ENCODE measurements at places on chromosomes 13 and 19.

DNA sequence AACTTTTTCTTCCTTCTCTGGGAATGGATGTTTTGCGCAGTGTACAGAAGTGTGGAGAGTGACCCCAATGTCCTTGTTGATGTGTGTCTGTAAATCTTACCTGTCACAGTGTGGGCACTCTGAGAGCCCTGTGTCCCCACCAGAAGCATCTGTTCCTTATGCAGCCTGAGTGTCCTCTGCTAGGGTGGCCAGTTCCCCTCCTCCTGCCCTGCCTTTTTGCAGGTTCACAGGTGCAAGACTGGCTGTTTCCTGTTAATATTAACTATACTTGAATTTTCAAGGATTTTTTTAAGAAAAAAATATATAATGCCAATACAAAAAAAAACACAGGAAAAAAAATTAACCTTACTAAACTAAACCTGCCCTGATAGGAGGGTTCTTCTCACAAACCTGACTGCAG is 12.0 kb upstream of the GRAMD1A start:
- DNase-seq: no peak

DNA sequence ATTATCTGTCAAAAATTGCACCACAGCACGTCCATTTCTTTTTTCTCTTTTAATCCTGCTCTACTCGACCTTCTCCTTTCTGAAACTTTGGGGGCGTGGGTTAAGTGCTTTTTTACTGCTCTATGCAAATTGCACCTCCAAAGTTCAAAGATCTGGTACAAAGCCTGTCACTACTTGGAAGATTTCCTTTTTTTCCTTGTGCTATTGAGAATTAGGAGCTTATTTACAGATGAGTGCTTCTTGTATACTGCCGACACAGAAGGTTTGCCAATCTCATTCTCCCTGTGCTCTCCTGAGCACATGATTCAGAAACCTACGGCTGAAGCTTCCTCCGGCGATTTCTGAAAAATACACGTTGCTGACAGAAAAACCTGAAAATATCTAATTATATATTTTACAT is 94.8 kb downstream of the TEX29 start:
- DNase-seq: no peak

DNA sequence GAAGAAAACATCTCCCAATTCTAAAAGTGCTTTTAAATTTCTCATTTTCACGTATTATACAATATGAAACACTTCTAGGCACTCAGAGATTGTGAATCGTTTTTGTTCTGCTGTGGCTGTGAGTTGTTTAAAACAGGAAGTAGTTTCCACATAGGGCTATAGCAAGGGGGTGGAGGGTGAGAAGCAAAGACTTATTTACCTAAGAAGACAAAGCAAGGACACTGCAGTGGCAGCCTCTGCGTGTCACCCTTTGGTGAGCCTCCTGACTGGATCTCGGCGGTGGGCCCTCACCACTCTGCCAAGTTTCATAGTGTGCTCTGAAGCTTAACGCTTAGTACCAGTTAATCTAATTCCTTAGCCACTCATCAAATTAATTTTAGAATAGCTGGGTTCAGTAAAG is 56.8 kb downstream of the TNFSF13B start:
- no peak for DNase-seq

DNA sequence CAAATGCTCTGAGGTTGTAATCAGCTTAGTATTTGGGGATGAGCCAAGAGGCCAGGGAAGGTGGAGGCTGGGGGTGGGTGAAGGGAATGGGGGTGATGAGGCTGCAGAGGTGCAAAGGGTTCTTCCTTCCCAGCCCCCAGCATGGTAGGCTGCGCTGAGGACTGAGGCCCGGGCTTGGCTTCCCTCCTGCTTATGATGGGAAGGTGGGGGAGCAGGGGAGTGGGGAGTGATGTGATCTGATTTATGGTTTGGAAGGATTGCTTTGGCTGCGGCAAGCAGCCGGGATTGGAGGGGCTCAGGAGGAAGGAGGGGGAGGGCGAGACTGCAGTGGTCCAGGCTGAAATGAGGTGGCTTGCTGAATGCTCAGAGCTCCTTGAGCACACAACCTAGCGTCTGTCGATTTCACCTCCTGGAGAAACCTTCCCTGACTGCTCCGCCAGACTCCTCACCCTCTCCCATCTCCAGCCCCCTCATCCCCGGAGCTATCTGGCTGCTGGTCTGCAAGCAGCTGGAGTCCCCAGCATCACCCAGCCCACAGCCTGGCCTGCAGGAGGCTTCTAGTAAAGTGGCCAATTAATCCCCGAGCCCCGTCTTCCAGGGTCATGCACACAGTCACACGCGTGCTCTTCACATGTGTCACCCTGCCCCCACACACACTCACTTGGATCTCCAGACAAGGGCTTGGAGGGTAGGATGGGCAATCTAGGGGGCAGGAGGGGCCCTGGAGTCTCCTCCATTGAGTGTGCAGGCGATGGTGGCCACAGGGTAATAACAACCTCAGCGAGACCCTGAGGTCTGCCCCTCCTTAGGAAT is 757 bp upstream of the CLEC11A start:
- no peak for DNase-seq

GRCh38 chr13:26957182-26957581 is 196.6 kb upstream of the GPR12 start:
- DNase-seq: no peak

GRCh38 chr19:6765738-6766356 is 1.4 kb downstream of the SH2D3A start:
- DNase-seq: peak; percentile 96

DNA sequence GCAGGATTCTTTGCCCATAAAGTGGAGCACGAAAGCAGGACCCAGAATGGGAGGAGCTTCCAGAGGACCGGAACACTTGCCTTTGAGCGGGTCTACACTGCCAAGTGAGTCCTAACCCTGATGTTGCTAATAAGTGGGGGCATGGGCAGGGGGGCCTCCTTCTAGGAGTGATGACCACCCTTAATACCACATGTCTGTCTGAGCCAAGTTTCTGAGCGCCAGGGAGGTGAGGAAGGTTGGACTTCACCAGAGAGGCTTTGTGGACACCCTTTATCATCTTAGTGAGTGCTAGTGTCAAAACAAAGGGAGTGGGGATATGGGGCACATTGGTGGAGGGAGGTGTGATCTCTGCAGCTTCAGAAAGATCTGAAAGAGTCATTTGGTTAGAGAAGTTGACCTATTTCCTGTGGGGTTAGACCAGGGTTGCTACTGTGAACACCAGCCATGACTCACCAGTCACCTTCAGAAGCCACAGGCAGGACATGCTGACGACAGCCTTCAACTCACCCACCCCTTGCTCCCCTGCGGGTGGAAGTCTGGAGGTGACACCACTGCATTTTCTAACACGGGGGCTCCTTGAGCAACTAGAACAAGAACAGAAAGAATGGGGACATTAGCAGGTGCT is 8.8 kb downstream of the ALOX5AP start:
- DNase-seq: peak; percentile 10

- DNase-seq: no peak
These were observed 1.1 kb upstream of the SWSAP1 start for GRCh38 chr19:11373166-11373884.

- DNase-seq: no peak
These were observed 71.8 kb upstream of the LRCH1 start for GRCh38 chr13:46481166-46481565.

DNA sequence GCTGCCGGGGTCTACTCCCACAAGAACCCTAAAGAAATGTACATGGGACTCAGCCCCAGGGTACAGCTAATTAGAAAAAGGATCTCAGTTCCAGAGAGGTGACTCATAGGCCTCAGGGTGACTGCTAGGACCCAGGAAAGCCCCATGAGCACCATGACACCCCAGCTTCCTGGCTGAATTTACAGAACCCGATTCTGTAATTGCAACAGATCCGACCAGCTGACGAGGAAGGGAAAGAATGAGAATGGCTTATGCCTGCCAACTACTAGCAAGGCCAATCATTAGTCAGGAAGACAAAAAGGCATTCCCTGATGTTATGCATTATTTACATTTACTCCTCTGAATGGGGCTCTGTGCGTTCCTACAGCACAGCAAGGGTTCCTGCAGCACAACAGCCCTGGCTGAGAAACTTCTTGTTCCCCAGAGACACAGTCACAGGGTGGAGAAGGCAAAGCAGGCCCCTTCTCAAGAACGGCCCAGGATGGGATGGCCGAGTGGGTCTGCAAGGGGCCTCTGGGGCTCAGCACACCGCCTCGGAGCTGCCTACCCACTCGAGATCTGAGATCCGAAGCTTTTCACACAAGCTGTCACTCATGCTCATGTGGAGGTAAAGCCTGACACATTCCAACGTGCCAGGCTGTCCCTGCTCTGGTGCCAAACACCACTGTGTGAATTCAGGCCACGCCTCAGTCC is 27.2 kb downstream of the PBX4 start:
- DNase-seq: peak; percentile 43

DNA sequence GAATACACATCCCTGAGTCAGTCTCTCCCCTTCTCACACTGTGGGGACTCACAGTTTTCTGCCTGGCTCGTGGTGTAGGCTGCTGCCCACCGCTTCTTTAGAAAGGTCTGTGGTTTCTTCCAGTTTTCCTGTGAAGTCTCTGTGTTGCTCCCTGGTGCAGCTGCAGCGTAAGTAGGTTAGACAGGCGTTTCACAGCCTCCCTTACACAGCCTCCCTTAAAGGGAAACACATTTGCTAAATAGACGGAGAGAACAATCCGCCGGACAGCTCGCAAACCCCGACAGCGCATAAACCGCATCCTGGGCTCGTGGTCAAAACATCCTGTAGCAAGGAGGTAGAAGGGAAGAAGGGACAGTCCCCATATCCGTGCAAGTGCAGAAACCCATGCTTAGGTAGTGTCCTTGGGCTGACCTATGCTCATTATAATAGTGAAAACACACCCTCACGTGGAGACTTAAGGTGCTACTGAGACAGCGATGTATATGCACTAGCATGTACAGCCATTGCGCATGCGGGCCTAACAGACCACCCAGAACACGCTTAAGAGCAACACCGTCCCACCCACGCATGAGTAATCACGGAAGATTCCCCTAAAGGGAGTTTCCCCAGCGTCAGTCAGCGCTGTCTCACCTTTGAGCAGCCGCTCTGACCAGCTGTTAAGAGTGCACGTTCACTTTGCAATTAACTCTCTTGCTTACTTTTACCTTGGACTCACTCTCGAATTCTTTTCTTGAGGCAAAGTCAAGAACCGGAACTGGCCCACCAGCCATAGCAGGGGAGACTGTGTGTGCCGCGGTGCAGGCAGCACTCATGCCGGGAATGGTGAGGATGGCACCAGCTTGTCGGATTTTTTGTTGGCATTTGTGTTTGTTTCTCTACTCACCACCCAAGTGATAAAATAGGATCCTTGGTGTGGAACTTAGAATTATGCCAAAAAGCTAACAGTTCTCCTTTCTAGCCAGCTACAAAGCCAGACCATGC is 16.6 kb downstream of the SIGLEC8 start:
- DNase-seq: no peak

DNA sequence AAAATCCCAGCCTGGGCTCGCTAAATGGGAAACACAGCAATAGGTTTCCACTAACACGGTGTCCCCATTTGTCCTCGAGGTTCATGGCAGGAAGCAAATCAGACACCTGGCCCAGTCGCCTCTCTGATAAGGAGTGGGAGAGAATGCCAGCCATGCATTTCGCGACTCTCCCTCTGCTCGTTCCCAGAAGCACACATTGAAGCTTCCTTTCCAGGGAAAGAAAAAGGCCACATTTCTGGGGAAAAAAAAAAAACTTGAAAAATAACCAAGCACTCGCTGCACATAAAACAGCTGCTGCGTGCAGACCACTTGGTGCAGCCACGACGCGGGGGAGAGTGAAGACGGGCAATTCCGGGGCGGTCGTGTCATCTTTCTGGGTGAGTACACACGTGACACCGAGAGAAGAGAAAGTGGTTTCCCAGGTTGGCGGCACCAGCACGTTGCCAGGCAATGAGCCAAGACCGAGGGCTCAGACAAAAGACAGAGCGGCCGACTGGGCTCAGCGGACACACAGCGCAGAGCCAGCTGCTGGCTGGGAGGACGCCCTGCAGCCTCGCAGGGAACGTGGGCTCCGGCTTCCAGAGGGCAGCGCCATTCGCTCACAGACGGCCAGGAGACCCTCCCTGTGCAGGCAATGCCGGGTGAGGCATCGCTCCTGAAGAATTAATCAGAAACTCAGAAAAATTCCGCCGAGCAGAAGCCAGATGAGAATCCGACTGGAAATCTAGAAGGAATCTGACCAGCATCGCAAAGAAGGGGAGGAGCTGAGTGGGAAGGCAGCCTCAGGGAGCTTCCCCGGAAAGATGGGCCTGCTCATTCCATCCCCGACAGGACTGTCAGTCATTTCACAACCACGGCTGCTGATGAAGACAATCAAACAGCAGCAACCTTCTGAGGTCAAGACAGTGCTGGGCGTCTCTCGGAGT is 83.2 kb upstream of the IRS2 start:
- DNase-seq: peak; percentile 36

GRCh38 chr19:40621283-40621682 is 20.1 kb downstream of the LTBP4 start:
- DNase-seq: no peak

GRCh38 chr19:50268501-50268900 is 60.7 kb downstream of the KCNC3 start:
- DNase-seq: no peak

GRCh38 chr13:100439247-100439970 is 149.2 kb downstream of the GGACT start:
- DNase-seq: no peak

Measured in prostate gland (tissue), 2 donors.